ENCODE measurements at places on chromosomes 13 and 19.

DNA sequence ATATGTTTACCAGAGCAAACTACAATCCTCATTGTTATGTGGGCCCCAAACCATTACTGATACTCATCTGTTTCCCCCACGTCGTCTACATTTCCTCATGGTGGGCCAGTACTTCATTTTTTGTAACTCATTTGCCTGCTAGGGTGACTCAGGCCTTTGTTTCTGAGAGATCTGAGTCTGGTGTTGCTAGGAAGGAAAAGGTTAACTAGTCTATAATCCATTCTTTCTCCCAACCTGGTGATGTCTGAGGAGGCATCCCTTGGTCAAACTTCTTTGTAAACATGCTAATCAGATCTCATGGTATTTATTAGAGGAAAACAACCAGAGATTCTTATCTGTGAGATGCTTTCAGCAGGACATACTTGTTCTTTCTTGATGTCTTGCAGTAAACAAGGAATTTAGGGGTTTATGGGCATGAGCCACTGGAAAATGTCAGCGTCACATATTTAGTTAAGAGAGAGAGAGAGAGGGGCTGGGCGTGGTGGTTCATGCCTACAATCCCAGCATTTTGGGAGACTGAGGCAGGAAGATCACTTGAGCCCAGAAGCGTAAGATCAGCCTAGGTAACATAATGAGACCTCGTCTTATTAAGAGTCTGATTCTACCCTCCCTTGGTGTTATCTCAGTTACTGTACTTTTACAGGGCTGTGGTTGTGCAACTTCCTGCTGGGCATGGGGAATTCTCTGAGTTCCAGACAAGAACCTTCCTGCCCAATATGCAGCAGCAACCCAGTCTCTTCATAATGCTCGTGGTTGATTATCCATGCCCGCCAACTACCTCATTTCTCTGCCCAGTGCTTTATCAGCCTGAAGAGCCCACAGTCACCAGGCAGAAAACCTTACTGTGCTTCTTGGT lies 9.7 kb upstream of the DPRX start:
- DNase-seq, result no peak

- no peak for DNase-seq
These were observed 46.3 kb downstream of the FREM2 start for GRCh38 chr13:38733146-38733545.

- no peak for DNase-seq
These were observed 199.9 kb downstream of the LACC1 start for GRCh38 chr13:44079413-44080205.

DNA sequence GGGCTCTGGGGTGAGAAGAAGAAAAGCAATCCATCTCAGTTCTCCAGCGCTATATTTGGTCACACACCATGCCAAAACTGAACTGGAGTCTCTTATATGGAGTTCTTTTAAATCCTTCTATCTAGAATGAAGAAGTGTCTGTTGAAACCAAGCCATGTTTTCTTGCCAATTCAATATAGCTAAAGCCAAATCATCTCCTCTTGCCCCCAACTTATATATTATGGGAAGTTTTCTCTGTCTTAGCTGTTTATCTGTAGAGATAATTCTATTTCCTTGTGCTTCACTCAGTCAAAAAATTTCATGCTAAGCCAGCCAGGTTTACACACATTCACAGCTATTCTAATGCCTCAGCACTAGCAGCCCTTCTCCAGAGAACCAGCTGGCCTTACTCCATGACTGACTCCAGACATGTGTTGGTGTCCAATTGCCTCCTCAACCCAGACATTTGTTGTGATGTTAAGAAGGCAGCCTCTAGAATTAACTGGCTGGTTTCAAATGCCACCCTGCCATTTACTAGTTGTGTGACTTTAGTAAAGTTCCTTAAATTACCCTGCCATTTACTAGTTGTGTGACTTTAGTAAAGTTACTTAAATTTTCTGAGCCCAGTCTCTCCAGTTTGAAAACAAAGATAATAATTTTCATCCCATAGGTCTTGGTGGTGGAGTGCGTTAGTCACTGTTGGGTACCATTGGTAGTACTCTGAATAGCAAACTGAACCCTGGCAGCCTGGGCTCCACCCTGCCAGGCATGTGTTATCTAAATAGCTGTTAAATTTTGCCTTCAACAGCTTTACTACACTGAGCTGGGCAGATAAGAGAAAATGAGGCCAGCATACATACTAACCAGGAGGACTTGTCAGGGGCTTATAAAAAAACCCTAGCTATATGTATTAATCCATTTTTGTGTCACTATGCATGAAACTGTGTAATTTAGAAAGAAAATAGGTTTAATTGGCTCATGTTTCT lies 525.1 kb downstream of the LMO7 start:
- DNase-seq, result no peak

DNA sequence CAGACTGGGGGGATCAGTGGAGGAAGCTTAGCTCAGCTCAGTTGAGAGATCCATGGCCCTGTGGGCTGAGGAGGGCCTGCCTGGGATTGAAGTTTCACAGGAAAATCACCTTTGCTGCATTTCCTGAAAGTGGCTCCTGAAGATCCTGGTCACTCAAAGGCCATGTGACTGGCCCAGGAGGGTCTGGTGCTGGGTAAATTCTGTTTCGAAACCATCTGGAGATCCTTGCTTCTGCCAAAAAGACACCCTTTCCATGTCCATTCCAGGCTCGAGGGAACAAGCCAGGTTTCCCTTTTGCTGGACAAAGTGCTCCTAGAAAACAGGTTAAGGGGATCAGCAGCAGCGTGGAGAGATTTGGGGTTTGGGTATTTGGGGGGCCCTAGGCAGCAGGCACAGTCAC lies 293.3 kb downstream of the ZNF536 start:
- no peak for DNase-seq

GRCh38 chr13:49214917-49215376 lies 5.2 kb upstream of the MLNR start:
- DNase-seq, result peak; percentile 64

DNA sequence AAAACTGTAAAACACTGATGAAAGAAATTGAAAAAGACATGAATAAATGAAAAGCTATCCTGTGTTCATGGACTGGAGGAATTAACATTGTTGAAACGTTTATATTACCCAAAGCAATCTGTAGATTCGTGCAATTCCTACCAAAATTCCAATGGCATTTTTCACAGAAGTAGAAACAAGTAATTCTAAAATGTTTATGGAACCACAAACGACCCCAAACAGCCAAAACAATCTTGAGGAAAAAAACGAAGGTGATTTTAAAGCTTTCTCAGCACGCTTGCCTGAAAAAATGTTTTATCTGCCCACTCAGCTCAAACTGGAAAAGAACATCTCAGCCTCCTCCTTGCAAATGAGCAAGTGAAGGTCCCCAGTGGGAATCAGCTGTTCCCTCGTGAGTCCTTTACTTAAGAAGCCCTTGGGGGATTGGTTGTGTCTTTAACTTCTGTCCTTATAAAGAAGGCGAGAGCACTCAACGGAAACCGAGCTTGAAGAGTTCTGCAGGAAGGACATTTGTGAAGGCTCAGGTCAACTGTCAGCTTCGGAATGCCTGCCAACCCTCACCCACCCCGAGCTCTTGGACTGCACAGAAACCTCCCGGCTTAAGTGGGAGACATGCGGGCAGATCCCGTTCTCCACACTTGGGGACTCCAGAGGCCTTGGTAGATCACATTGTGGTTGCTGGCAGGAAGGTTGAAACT lies 256.0 kb upstream of the IRS2 start:
- DNase-seq, result no peak

GRCh38 chr19:49923055-49924003 lies 5.7 kb upstream of the ATF5 start:
- DNase-seq, result no peak

GRCh38 chr13:89407357-89407756 lies 1736.2 kb downstream of the SLITRK5 start:
- DNase-seq, result no peak

- no peak for DNase-seq
These were observed 518.0 kb upstream of the SGCG start for GRCh38 chr13:22662771-22663170.

DNA sequence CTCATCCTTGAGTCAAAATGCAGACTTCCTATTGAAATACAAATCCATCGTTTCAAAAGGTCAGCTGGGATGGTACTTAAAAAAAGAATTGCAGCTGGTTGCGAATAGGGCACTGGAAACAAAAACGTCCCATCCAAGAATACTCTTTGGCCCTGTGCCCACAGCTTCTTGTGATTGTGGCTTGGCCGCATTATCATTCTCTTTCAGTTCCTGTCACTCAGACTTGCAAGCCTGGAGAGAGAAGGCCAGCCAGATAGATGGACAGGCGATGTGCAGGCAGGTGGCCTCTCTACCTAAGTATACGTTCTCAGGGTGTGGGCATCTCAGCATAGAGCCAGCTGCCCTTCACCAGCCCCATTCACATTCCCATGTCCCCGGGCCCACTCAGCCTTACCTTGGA lies 208.5 kb upstream of the ZNF536 start:
- no peak for DNase-seq

DNA sequence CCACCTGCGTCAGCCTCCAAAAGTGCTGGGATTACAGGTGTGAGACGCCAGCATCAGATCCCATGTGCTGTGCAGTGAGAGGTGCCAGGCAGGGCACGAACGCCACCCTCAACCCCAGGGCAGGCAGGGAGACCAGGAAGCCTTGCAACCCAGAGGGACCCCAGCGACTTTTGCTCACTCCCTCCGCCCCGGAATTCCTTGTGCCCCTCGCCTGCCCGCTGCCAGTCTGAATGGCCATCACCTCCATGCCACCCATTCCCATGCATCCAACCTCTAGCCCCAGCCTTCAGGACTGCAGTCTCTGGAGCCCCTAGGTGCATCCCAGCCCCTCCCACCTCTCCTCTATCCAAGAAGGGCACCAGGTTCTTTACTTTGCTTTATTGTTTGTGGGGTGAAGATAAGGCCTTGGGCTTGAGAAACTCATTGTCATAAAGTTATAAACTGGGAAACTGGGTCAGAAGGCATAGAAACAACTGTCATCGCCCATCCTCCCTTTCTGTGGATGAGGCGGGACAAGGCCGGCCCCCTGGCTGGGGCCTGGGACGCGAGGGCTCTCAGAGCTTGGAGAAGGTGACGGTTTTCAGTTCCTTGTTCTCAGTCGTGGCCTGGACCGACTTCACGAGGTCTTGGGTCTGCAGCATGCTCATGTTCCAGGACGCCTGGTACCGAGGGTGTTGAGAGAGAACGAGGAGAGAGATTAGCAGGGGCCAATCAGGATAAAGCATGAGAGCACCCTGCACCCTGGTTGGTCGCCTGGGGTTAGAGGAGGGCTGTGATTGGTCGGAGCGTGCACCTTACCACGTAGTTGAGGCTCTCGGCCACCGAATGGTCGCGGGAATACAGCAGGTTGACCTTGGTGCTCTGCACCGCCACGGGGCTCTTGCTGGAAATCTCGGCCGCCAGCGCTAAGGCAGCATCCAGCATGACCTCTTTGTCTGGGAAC lies 2.6 kb upstream of the LGALS4 start:
- no peak for DNase-seq

GRCh38 chr19:9968820-9969687 lies 32.7 kb upstream of the OLFM2 start:
- no peak for DNase-seq

DNA sequence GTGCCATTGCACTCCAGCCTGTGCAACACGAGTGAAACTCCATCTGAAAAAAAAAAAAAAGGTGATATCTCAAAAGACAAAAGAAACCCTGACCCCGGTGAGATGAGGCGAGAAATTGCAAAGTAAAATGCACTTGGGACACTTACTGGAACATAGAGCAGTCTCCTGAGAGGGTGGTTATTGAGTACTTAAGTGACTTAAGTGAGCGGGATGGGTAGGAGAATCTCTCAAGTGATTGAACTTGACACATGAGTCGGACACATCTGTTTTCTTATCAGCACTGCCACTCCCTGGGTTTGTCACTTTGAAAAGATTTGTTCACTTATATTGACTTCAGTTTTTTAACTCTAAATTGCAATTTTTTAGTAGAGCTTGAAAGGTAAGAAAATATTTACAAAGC lies 2.8 kb downstream of the ZNF429 start:
- no peak for DNase-seq

GRCh38 chr13:73901324-73902068 lies 232.7 kb downstream of the KLF12 start:
- DNase-seq, result no peak

DNA sequence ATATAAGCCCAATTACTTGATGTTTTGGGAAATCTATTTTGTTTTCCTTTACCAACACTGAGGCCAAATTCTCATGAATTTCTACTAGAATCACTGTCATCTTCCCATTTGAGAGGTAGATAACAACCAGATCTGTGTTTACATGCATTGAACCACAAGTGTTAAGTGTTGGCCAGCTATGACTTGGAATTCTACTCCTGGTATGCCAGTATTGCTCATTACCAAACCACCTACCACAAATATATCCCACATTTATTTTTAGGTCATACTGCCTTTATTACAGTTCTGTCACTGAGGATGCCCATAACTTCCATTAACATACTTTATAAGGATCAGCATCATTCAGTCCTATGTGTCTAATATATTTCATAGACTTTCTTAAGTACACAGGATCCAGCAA lies 328.9 kb downstream of the DIAPH3 start:
- DNase-seq, result no peak

DNA sequence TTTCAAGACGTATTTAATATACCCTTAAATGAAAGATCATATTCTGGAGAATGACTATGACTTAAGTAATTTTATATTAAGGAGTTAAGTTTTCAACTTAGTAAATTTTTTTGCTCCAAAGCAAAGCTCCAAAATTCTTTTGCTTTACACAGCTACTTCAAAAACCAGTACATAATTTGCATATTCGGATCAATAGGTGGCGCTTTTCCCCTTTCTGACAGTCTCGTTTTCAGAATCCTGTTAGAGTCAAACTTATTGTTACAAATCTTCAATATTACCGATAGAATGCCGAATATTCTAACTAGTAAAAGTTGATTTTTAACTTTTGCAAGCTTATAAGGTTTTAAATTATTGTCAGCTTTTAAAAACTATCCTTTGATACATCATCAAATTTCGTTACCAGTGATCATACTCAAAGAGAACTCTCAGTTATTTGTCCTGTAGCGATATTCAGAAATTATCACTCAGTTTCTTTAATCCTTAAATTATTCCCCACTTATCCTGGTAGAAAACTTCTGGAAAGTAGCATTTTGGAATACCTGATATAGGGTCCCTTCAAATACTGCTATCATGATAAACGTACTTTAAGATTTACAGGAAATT lies 852.7 kb upstream of the KLHL1 start:
- DNase-seq, result no peak

GRCh38 chr19:13033819-13034611 lies 38.7 kb downstream of the NFIX start:
- DNase-seq, result no peak

GRCh38 chr13:27264648-27265047 lies 6.0 kb upstream of the RASL11A start:
- DNase-seq, result no peak

- no peak for DNase-seq
These were observed 7.1 kb downstream of the KLF16 start for GRCh38 chr19:1856345-1856697.

DNA sequence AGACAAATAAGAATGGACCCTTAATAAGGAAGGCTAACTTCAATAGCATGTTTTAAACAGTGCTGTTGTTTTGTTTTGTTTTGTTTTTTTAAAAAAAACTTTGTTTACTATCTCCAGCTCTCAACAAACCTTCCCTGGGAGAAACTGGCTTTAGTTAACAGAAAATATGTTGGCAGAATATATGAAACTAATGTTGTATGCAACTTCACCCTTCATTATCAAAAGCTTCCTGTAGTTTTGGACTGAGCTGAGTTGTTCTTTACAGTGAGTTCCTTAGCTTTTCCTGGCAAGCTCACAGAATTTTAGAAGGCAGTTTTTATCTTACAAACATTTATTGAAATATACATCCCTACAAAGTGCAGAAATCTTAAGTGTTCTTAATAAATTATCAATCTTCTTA lies 2480.7 kb upstream of the PCDH20 start:
- DNase-seq, result no peak

- peak; percentile 48 for DNase-seq
These were observed 127.0 kb downstream of the IER2 start for GRCh38 chr19:13277104-13277809.

- no peak for DNase-seq
These were observed 6.3 kb downstream of the PLIN3 start for GRCh38 chr19:4861147-4861546.
